ENCODE measurements at places on chromosomes 6 and 20.

GRCh38 chr6:31354864-31355582 lies 2.0 kb downstream of the HLA-B start:
- no peak for DNase-seq

DNA sequence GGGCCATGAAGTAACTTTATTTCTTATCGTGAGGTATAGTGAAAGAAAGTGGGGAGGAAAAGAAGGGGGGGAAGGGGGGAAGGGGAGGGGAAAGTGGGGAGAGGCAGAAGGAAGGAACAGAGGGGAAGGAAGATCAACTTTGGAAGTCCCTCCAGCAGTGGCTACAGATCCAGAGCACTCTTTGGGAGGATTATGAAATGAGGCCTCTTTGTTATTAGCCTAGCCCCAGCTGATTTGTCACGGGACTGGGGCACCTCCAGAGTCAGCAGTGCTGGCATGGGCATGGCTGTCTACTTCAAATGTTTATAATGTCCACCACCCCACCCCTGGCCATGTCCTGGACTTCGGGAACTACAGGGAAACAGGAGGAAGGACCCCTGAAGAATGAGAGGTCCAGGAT lies 7.6 kb downstream of the MOCS1 start:
- no peak for DNase-seq

GRCh38 chr20:1697592-1697991 lies 40.0 kb upstream of the SIRPG start:
- DNase-seq, result no peak

DNA sequence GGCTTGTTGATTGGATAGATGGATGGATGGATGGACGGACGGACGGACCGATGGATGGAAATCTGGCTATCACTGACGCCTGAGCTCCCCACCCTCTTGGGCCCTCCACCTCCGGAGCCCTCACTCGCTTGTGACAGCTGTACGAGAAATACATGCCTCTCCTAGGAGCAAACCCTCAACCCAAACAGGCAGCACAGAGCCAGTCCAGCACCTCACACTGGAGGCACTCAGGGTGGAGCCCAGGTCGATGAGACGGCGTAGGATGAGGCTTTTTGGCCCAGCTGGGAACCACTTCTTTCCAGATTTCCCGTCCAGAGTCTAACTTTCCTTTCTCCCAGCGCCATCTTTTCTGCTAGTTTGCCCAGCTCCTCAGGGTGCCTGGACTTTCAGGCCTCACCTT lies 2.7 kb upstream of the LY6G5C start:
- DNase-seq, result no peak

DNA sequence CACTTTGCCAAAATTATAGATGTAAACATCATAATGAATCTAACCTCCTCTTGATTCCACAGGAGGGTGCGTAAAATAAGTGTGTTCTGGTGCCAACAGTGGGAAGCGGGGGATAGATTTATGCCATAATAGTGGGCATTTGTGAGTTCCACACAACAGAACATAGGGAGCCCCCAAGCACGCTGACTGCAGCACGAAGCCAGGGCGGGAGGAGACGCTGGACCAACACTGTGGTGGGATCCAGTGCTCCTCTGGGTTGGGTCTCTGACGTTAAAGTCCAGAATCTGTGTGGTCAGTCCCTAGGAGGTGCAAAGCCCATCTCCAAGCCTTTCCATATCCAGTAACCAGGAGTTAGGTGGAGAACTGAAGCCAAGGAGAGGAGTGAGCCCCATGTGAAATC lies 1.8 kb upstream of the TTLL2 start:
- no peak for DNase-seq

- no peak for DNase-seq
Observed at GRCh38 chr6:147054158-147054557, 150.1 kb upstream of the STXBP5 start.

GRCh38 chr6:114001354-114001753 lies 30.4 kb upstream of the HDAC2 start:
- no peak for DNase-seq

DNA sequence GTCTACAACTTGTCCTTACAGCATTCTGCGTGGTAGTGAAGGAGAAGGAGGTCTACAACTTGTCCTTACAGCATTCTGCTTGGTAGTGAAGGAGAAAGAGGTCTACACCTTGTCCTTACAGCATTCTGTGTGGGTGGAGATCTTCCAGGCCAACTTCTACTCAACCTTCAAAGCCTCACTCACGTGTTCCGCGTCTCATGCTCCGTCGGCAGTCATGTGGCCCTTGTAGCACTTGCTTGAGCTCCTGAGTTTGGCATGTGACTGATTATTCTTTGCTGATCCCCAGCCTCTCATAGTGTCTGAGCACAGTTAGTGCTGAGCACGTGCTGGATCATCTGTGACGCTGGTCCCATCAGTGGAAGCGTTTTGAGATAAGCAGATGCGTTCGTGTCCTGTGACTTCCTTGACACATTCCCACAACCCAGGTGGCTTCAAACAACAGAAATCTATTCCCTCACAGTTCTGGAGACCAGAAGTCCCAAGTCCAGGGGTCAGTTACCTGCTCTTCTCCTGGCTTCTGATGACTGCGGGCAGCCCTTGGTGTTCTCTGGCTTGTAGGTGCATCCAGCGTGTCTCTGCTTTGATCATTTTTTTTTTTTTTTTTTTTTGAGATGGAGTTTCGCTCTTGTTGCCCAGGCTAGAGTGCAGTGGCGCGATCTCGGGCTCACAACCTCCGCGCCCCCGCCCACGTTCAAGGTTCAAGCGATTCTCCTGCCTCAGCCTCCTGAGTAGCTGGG lies 2.6 kb downstream of the SS18L1 start:
- DNase-seq, result no peak

DNA sequence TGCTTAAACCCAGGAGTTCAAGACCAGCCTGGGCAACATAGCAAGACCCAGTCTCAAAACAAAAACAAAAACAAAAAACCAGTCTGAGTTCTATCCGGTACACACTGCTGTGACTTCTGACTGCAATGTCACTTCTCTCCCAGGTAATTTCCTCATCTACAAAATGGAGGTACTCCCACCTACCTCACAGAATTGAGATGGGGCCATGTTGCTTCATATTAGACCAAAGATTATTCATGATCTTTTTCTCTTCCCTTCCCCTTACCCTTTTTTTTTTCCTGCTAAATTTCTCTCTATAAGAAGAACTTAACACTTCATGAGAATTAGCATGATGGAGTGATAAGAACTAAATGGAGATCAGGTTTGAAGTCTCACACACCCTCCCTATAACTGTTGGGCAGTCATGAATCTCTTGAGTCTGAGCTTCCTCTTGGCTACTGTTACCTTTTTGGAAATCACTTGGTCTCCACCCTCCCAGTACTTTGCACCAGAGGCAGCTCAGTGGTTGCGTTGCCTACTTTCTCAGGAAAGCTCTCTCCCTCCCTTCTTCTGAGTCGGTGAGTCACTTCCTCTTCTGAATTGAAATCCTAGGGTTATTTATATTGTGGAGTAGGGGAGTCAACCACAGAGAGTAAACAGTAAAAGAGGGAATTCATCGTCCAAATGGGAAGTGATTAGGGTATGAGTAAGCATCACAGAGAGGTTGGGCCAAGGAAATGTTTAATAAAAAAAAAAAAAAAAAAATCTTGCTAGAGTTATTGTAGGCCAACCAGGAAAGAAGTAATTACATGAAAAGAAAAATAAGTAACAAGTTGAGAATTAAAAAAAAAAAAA lies 59.9 kb upstream of the MAP7 start:
- no peak for DNase-seq

GRCh38 chr20:42336576-42336975 lies 718.4 kb upstream of the CHD6 start:
- DNase-seq, result no peak

- DNase-seq, result no peak
Observed at GRCh38 chr6:150687508-150687907, 87.8 kb downstream of the PLEKHG1 start.

DNA sequence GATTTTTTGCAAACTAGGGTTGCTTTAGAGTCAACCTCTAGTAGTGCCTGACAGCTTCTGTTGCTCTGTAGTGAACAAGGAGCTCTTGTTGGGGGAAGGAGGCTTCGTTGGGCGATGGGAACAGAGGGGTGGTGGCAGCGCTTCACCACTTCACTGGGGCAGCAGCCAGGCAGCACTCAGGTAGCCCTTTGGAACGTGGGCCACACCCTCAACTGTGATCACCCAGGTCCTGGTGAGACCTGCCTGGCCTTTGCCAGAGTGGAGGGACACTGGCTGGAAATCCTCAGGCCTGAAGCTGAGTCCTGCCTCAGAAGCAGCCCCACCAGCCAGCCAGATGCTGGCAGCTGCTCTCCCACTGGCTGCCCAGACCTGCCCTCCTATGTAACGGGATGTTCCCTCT lies 10.4 kb upstream of the EDN3 start:
- DNase-seq, result no peak

- no peak for DNase-seq
Observed at GRCh38 chr6:18753076-18753475, 365.9 kb downstream of the RNF144B start.

- DNase-seq, result no peak
Observed at GRCh38 chr6:30769088-30769852, 24.9 kb upstream of the IER3 start.

DNA sequence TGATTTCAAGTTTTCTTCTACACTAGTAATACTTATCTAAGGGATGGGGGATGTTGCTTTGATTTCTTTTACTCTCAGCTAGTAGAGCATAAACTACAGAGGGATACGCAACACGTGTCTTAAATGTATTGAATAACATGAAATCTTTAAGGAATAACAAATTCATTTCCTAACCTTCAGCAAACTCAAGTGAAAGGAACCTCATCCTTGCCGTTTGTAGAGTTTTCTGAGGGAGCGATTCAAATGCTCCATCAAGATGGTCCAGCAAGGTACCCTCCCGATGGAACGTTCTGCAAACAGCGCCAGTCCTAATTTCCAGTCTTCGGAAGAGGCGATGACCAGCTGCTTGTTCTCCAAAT lies 95.4 kb upstream of the RIN2 start:
- DNase-seq, result no peak

DNA sequence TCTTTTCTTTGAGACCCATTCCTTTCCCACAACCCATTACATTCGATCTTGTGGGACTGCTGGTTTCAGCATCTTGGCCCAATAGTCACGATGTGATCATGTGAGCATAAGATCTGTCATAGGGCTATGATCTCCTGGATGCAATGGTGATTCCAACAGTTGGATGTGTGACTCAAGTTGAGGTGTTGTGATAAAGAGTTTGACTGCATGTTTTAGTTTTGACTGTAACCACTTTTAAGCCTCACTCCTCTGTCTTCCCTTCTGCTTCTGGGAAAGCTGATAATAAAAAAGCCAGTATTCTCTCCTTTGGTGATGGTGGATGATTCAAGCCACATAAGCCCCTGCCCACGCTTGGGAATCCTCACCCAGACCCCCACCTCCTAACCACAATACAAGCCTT lies 117.0 kb upstream of the ASCC3 start:
- no peak for DNase-seq

DNA sequence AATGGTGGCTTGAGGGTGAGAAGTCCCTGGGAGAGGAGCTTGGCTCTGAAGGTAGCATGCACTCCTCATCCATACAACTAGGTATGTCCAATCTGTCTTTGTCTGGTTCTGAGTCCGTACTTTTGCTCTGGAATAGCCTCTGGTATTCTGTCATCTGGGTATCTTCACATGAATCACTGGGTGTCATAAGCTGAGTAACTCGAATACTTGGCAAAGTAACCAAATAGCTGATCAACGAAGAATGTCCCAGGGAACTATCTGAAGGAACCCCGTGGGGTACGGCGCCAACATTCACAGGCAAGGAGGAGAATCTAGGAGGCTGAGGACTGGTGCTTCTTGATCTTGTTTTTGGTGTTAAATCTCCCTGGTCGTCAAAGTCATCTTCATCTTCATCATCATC lies 184.8 kb downstream of the HIVEP2 start:
- DNase-seq, result no peak

GRCh38 chr6:10417681-10418104 lies 2.8 kb upstream of the TFAP2A start:
- DNase-seq, result no peak

GRCh38 chr6:8195040-8195713 lies 92.8 kb upstream of the EEF1E1 start:
- DNase-seq, result no peak

- no peak for DNase-seq
Observed at GRCh38 chr20:3553663-3554062, 82.8 kb downstream of the ATRN start.

- no peak for DNase-seq
Observed at GRCh38 chr6:21588481-21589351, 4.8 kb upstream of the SOX4 start.

GRCh38 chr6:131998255-131998982 lies 47.2 kb upstream of the CCN2 start:
- no peak for DNase-seq

GRCh38 chr6:170248111-170248805 lies 42.6 kb downstream of the DLL1 start:
- DNase-seq, result no peak

DNA sequence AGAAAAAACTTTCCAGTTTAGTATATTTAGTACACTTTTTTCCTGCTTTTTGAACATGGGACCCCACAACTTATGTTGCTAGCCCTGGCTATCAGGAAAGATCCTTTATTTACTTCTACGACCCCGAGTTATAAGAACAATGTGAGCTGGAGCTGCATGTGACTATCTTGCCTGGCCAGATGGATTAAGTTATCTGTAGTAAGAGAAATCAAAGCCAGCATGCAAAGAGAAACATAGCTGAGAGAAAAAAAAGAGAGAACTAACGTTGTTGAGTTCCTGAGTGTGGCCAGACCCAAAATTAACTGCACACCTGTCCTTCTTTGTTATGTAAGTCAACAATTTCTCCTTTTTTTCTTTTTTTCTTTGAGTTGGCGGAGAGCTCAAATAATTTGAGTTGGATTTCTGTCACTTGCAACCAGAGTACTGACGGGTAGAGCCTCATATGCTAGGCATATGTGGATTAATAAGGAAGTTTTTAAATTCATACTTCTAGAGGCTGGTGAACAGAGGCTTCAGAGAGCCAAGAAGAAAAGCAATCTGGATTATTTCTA lies 219.5 kb downstream of the HACE1 start:
- no peak for DNase-seq

Data from cortex of kidney (tissue), 1 donor.